ENCODE measurements at places on chromosomes 3 and 15. TPM values are rescaled to one million over a fixed set of nuclear protein-coding genes. Genes with fewer than 3 reads are reported as not detected.

- H3K27me3 ChIP-seq: no peaks in the 10 kb centered on the region
- peaks cover 5% of the 10 kb centered on the region for H3K4me1 ChIP-seq
- no peak for DNase-seq
- no peak overlapping the region for H3K4me3 ChIP-seq
Observed at GRCh38 chr15:40003116-40003916, 35.7 kb downstream of the SRP14 start.

DNA sequence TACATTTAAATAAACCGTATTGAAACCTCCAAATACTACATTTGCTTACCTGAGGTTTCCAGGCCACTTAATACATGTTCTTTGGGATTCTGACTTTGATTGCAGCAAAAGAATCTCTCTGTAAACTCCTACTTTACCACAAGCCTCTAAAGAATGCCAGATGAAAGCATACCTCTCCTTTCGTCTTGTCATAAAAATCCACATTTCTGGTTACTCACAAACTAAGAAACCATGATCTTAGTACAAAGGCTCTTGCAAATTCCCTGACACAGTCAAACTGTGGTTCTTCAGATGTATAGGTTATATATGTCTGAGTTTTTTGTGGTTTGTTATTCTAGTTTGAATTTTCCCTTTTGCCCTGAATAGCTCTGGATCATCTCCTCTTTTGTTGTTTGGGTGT lies 188.4 kb downstream of the RAP2B start:
- peaks cover 4% of the 10 kb centered on the region for H3K4me1 ChIP-seq
- no peaks in the 10 kb centered on the region for H3K27me3 ChIP-seq
- H3K36me3 ChIP-seq: no peaks in the 10 kb centered on the region
- H3K4me3 ChIP-seq: no peak overlapping the region

The FBXO40 gene
- total RNA-seq: not detected

GRCh38 chr3:107861904-107862303 lies 228.9 kb downstream of the CD47 start:
- no peaks in the 10 kb centered on the region for H3K4me1 ChIP-seq
- no peak overlapping the region for H3K4me3 ChIP-seq
- H3K27ac ChIP-seq: no peak overlapping the region
- no peaks in the 10 kb centered on the region for H3K27me3 ChIP-seq

GRCh38 chr3:32310336-32310735 lies 71.9 kb downstream of the CMTM8 start:
- DNase-seq: no peak
- no peak overlapping the region for H3K4me3 ChIP-seq
- H3K4me1 ChIP-seq: no peaks in the 10 kb centered on the region
- H3K36me3 ChIP-seq: no peaks in the 10 kb centered on the region
- no peak overlapping the region for H3K27ac ChIP-seq

The SAXO2 gene
- 17.6 TPM for total RNA-seq

DNA sequence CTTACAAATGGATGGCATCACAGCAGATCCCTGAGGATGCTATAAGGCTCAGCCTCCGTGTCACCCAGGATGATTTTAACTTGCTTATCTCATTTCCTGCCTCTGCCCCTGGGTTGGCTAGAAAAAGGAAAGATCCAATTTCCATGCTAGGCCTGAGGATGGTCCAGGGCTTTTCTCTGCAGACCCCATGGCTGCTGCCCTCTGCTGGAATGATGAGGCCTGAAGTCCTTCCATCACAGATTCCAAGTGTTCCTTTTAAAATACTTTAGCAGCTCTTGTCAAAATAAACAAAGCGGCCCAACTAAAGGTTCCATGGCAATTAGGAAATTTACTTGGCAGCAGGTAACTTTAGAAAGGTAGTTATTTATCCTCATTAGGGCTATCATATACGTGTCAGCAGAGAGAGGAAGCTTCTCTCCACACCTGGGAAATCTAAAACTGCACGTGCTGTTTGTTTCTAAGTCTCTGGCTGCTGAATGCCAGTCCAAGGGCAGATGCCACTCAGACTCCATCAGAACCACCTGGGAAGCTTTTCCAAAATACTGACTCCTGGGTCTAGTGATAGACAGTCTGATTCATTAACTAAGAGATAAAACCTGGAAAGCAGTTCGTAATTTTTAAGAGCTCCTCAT lies 401.9 kb upstream of the IL12A start:
- H3K36me3 ChIP-seq: no peaks in the 10 kb centered on the region
- peak; percentile 89 for DNase-seq
- no peaks in the 10 kb centered on the region for H3K27me3 ChIP-seq

DNA sequence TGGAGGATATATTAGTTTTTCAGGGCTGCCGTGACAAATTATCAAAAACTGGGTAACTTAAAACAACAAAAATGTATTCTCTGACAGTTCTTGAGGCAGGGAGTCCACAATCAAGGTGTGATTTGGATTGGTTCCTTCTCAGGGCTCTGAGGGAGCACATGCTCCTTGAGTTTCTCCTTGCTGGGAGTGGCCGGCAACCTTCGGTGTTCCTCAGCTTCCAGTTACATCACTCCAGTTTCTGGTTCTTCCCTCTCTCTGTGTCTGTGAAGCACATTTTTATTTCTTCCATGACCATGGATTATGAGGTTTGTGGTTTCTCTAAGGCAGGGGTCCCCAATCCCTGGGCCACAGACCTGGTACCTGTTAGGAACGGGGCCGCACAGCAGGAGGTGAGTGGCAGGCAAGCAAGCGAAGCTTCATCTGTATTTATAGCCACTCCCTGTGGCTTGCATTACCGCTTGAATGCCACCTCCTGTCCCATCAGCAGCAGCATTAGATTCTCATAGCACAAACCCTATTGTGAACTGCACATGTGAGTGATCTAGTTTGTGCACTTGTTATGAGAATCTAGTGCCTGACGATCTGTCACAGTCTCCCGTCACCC lies 24.3 kb downstream of the LRRC28 start:
- H3K4me1 ChIP-seq: no peaks in the 10 kb centered on the region
- H3K4me3 ChIP-seq: no peak overlapping the region

GRCh38 chr3:119672776-119673175 lies 4.4 kb downstream of the COX17 start:
- no peak overlapping the region for H3K27ac ChIP-seq
- H3K4me1 ChIP-seq: peaks cover 4% of the 10 kb centered on the region
- peaks cover 65% of the 10 kb centered on the region for H3K36me3 ChIP-seq
- DNase-seq: no peak
- H3K27me3 ChIP-seq: no peaks in the 10 kb centered on the region

DNA sequence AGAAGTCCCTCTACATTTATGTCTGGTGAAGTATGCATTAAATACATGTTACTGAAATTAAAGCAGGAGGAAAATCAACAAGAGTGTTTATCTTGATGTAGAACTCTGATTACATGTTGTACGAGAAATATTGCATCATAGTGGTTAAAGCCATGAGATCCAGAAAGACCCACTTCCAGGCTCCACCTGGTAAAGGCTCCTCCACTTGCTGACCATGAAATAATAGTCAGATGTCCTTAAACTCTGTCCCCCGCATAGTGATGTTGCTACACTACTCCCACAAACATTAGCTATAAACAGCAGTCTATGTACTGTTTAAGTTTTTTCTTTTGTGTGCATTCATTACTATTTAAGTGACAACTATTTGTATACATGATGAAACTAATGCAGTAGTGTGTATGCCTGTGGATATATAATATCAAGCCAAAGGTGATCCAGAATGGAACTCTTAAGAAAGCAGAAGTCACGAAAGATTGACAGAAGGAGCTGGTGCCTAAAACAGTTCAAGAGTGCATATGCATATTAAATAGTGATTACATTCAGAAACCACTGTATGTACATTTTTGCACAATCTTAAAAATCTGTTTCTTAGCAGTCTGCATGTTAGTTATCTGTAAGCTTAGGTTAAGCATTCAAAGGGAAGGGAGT lies 264.4 kb upstream of the KCNMB2 start:
- H3K36me3 ChIP-seq: no peaks in the 10 kb centered on the region
- no peak overlapping the region for H3K4me3 ChIP-seq
- H3K27me3 ChIP-seq: peaks cover 64% of the 10 kb centered on the region
- H3K27ac ChIP-seq: no peak overlapping the region
- H3K4me1 ChIP-seq: peaks cover 5% of the 10 kb centered on the region

DNA sequence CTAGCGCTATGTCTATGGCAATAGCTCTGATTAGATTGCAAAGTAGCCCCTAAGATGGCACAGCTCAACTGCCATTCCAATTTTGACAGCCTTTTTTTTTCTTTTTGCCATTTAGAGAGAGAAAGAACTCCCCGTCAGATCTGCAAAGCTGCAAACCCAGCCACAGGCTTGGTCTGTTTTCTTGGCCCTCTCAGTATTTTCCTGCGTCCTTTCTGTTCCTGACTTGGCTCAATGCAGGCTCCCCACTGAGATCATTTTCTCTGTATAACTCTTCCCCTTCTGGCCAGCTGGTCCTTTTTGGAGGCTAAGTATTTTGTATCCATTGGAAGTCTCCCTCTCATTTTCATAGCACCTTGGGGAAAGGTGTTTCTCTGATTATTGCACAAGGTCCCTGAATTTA lies 386.7 kb downstream of the UNC13C start:
- no peak overlapping the region for H3K4me3 ChIP-seq
- H3K4me1 ChIP-seq: no peaks in the 10 kb centered on the region
- H3K36me3 ChIP-seq: no peaks in the 10 kb centered on the region
- DNase-seq: no peak
- H3K27ac ChIP-seq: no peak overlapping the region

DNA sequence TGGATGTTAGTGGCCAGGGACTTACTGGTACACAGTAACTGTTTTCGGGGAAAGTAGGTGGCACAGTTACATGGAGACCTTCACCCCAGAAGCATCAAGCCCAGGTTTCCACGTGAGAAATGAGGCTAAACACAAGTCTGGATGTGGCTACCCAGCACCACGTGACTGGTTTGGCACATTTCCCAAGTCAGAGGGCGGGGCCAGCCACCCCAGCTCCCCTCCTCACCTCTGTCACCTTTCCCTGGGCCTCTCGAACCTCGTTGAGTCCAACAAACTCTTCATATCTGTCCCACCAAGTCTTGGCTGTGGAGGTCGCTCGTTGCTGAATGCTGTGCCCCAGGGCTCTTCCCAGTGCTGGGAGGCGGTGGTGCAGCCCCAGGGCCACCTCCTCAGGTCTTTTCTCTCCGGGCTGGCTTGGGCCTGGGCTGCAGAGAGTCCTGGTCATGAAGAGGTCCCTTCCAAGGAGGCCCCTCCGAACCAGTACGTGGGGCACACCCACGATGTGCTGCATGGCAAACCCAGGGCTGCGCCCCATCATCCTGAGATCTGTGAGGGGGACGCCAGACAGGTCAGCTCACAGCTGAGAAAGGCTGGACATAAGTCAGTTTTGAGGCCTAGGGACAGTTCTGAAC lies 4.8 kb upstream of the PLXNB1 start:
- peaks cover 6% of the 10 kb centered on the region for H3K4me1 ChIP-seq
- no peak overlapping the region for H3K27ac ChIP-seq
- no peaks in the 10 kb centered on the region for H3K27me3 ChIP-seq
- DNase-seq: no peak

GRCh38 chr15:76998663-76999285 lies 3.8 kb downstream of the PSTPIP1 start:
- no peak overlapping the region for H3K27ac ChIP-seq
- no peaks in the 10 kb centered on the region for H3K36me3 ChIP-seq
- H3K4me1 ChIP-seq: no peaks in the 10 kb centered on the region
- H3K4me3 ChIP-seq: no peak overlapping the region
- no peak for DNase-seq

DNA sequence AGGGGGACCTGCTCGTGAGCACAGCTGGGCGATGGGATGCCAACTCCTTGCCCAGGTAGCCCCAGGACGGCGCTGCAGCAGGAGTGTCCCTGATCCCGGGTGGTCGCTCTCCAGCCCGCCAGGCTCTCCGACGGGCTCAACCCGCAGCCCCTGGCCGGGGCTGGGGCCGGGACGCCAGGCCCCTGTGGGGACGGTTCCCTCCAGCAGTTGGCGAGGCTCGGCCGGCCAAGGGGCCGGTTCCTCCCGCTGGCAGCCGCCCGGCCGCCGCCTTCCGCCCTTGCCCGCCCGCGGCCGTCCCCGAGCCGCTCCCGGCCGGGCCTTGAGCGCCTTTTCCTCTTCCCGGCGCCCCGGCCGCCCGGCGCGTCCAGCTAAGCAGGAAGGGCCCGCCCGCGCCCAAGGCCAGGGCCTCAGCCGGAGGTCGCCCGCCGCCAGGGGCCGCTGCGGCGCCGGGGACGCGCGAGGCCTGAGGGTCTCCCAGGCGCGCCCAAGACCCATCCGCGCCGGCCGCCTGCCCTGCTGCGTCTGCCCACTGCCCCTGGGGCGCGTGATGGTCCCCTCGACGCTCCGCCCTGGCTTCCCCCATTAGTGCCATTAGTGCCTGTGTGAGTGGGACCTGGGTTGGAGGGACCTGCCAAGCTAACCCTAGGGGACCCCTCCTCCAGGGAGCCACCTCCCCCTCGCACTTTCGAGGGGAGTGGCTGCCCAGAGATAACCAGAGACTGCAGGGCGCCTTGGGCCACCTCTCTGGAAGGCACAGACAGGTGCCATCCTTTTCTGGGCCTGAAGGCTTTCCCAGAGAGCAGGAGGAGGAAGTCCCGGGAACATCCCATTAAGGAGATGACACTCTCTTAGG lies 106.4 kb downstream of the FBLN2 start:
- no peak overlapping the region for H3K4me3 ChIP-seq
- no peaks in the 10 kb centered on the region for H3K36me3 ChIP-seq
- peaks cover 48% of the 10 kb centered on the region for H3K27me3 ChIP-seq
- H3K27ac ChIP-seq: no peak overlapping the region
- peaks cover 3% of the 10 kb centered on the region for H3K4me1 ChIP-seq
- DNase-seq: peak; percentile 92

The ETFA gene
- 141 TPM for total RNA-seq

DNA sequence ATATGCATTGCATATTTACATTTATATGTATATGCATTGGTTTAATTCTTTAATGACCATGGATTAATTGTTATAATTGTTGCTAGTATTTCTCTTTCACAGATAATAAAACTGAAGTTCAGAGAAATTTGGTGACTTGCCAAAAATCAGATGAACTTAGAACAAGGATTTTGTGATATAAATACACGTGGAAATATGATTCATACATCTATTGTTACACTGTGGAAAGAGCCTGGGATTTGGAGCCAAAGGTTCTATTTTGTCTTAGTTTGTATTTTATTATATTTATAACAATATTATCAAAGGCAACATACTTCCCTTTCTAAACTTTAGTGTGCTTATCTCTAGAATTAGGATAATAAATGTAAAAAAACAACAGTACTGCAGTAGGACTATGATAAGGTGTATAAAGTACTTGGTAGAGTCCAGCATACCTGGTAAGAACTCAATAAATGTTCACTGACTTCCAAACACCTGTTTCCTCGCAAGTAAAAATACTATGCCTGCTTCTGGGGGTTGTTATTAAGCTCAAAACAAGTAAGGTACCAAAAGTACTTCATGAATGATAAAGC lies 342.9 kb downstream of the THSD4 start:
- no peaks in the 10 kb centered on the region for H3K36me3 ChIP-seq
- peaks cover 6% of the 10 kb centered on the region for H3K4me1 ChIP-seq
- no peaks in the 10 kb centered on the region for H3K27me3 ChIP-seq
- no peak overlapping the region for H3K27ac ChIP-seq
